ENCODE measurements at places on chromosomes 16 and 17.

DNA sequence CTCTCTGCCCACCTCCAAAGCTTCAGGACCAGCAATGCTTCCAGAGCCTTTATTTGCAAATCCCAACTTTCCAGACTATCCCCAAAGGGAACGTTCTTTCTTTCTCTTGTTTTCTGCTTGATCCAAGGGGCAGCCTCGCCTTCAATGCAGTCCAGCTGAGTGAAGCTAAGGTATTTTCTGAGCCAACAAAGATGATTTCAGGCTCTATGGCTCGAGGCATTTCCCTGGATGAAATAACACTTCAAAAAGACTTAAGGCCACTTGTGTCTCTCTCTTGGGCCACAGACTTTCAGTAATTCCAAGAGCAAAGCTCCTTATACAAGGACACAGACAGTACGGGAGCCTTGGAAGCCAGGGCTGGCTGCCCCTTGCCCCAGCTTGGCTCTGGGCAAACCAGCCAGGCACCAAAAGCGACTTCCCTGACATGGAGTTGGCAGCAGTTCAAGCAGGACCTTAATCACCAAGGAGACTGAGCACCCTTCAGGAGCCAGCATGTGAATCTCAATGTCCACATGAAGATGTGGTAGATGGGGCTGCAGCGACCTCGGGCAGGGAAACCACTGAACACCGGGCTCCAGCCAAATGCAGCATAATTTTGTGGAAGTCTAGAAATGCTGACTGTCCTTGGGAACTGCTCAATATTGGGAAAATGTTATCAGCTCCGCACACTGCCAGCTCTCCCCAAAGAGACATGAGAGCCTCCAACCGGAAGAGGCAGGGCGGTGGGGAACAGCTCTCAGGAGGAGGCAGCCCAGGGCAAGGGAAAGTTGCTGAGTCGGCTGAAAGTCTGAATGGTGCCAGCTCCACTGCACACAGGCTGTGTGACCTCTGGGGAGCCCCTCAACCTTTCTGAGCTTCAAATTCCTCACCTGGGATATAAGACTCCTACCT lies 39.0 kb downstream of the TK2 start:
- peak overlapping the region; percentile 32 for H3K27ac ChIP-seq
- no peak for DNase-seq
- peaks cover 30% of the 10 kb centered on the region for H3K4me1 ChIP-seq

DNA sequence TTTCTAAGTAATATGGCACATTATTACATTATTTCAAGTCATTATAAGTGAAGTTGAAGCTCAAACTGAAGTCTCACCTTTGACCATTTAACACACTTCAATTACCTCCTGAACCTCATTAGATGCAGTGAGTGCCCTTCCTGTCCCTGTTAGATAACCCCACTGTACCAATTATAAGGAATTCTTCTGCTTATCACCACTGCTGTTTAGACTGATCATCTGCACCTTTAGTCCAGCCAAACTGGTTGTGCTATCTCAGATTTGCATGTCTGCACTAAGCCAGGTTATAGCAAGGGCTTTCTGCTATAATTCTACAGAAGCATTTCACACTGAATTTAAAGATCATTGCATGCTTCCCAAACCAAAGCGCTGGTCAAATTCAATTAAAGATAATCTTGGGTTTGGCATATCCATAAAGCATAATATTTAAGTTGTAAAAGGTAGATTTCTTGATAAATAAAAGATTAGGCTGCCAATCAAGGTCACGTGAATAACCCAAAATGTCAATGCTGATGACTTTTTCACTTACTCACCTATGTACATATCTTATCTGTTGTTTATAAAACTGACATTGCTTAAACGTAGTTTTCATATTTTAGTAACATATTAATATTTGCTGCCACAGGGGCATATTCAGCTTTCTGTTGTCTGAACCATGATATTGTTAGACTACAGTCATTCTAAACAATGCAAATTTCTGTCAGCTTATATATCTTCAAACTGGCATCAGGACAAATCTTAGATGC lies 11.9 kb downstream of the ITFG1 start:
- DNase-seq: no peak
- no peak overlapping the region for H3K27ac ChIP-seq
- no peaks in the 10 kb centered on the region for H3K27me3 ChIP-seq
- no peak overlapping the region for H3K4me3 ChIP-seq

- DNase-seq: no peak
- no peaks in the 10 kb centered on the region for H3K27me3 ChIP-seq
- H3K27ac ChIP-seq: peak overlapping the region; percentile 84
- no peak overlapping the region for H3K4me3 ChIP-seq
- H3K4me1 ChIP-seq: peaks cover 76% of the 10 kb centered on the region
Observed at GRCh38 chr17:17944743-17945142, 27.5 kb downstream of the TOM1L2 start.

DNA sequence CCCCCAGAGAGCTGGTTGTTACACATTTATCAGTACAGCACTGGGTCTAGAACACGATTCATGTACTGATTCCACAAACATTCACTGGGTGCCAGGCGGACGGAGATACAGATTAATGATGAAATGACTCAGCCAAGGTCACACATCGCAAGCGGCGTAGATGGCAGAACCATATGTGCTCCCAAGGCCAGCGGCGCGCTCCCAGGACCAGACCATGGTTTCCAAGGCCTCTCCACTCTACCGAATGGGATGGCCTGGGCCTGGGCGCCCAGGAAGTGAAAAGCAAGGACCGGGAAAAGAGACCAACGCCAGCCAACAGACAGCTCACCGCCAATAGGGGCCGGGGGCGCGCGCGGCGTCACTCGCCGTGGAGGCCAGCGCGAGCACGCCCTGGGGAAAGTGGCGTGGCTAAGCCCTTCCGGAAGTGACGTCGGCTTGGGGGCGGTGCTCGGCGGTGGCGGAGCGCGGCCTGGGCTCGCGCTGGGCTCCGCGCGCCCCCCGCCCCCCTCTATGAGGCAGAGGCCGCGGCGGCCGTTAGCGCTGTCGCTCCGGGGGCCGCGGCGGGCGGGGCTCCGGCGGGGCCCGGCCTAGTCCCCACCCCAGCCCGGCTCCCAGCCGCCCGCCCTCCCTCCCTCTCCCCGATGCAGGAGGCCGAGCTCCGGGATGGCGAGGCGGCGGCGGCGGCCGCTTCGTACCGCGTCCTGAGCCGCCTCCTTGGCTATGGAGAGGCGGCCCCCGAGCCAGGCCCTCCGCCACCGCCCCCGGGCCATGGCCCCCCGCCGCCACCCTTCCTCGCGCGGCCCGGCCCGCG lies at the start of gene SOCS7:
SOCS7 (plus strand) TSS at position 433 of the 811 bp plus-strand sequence; CDS start at position 642, 209 bp downstream.
- H3K27me3 ChIP-seq: no peaks in the 10 kb centered on the region
- peak within 1 kb of the TSS; percentile 98 for H3K27ac ChIP-seq
- peaks cover 3% of the 10 kb centered on the region for H3K36me3 ChIP-seq
- peak within 1 kb of the TSS; percentile 65 for H3K4me3 ChIP-seq
- peaks cover 27% of the 10 kb centered on the region for H3K4me1 ChIP-seq

DNA sequence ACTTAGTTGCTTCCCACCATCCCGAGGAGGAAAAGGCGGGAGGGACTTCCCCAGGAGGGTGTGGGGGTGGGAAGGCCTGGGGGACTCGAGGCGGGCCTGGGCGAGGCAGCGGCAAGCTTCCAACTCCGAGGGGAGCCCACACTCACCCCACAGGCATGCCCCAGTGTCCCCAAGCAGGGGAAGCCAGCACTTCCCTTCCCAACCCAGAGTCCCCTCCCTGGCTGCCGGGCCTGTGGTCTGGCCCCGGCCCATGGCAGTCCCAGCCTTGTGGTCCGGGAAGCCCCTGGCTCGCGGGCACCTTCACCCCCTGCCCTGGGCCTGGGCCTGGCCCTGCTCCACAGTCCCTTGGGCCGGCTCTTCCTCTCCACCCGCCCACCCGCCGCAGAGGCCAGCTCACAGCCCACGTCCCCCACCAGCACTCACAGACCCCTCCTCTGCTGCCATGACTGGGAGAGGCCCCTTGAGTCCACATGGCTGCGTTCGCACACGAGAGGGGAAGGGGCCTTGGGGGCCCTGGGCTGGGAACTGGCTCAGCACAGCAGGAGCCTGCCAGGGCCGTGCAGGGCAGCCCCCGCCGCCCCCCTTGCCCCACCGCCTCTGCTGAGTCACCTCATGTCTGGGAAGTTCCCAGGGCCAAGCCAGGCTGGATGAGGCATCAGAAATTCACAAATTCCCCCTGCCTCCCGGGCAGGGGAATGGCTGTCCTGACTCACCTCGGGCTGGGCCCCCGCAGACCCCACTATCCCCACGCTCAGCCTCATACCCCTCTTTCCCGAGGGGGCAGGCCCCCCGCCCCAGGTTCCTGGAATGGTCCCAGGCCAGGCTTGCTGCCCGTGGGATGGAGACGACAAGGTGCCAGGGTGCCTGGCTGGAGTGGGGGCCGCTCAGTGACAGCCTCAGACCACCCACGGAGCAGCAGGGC lies 27.8 kb downstream of the BAHCC1 start:
- DNase-seq: no peak
- H3K36me3 ChIP-seq: no peaks in the 10 kb centered on the region
- peak overlapping the region; percentile 84 for H3K27ac ChIP-seq
- peaks cover 77% of the 10 kb centered on the region for H3K4me1 ChIP-seq

GRCh38 chr17:48259694-48260291 lies 152.2 kb downstream of the SNX11 start:
- H3K27ac ChIP-seq: peak overlapping the region; percentile 63
- H3K36me3 ChIP-seq: no peaks in the 10 kb centered on the region
- DNase-seq: no peak

DNA sequence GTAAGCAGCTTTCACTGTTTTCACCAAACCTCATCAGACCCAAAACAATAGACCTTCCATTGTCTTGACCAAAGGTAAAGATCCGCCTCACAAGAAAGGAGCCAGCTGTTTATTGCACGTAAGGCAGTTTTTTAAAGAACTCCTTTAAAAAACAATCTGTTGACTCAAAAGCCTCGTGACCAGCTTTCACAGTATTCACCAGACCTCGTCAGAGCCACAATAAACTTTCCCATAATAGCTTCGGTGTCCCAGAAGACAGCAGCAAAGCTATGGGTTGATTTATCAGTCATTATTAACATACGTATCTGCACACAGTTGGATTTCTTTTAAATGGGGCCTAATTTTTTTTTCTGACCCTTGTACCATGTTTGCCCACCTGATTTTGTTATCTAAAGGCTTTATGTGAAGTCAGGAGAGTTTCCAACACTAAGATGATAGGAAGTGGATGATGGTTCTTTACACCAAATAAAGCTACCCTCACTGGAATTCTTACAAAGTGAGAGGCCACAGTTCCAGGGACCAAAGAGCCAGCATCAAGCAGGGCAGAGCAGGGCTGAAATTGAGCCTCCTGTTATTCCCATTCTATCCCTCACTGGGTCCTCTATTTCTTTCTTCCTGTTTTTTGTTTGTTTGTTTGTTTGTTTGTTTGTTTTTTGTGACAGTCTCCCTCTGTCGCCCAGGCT lies 17.6 kb upstream of the HELZ start:
- no peaks in the 10 kb centered on the region for H3K4me1 ChIP-seq
- H3K4me3 ChIP-seq: no peak overlapping the region
- H3K27ac ChIP-seq: no peak overlapping the region
- no peak for DNase-seq
- no peaks in the 10 kb centered on the region for H3K36me3 ChIP-seq

GRCh38 chr16:87152221-87152755 lies 164.9 kb downstream of the C16orf95 start:
- no peaks in the 10 kb centered on the region for H3K4me1 ChIP-seq
- no peak for DNase-seq
- no peak overlapping the region for H3K27ac ChIP-seq
- no peaks in the 10 kb centered on the region for H3K36me3 ChIP-seq
- no peaks in the 10 kb centered on the region for H3K27me3 ChIP-seq

DNA sequence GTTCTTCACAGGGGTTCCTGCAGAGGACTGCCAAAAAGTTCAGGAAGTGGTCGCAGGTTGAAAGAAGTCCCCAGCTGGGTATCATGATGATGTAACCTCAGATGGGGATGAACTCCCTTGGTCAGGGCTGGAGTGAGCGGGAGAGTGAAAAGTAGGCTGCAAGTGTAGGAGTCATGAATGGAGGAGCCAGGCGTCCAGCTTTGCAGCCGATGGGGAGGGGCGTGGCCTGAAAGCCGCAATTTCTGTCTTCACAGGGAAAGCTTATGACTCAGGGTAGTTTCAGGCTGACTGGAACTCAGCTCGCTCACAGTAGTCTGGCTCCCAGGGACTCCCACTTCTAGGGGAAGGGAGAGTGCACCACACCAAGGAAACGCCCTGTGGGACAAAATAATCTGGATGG lies 70.0 kb upstream of the HS3ST3A1 start:
- no peak for DNase-seq
- H3K27ac ChIP-seq: no peak overlapping the region
- no peaks in the 10 kb centered on the region for H3K4me1 ChIP-seq
- no peaks in the 10 kb centered on the region for H3K27me3 ChIP-seq

GRCh38 chr16:57689762-57690558 lies 4.6 kb upstream of the DRC7 start:
- H3K27ac ChIP-seq: no peak overlapping the region
- no peaks in the 10 kb centered on the region for H3K36me3 ChIP-seq
- DNase-seq: no peak
- H3K4me1 ChIP-seq: no peaks in the 10 kb centered on the region
- no peak overlapping the region for H3K4me3 ChIP-seq
- H3K27me3 ChIP-seq: no peaks in the 10 kb centered on the region

GRCh38 chr17:50421308-50422051 lies 4.5 kb upstream of the ACSF2 start:
- peaks cover 9% of the 10 kb centered on the region for H3K4me1 ChIP-seq
- H3K27me3 ChIP-seq: no peaks in the 10 kb centered on the region
- H3K36me3 ChIP-seq: no peaks in the 10 kb centered on the region
- 0 out of 2 replicates have a peak overlapping the region, but pooled peaks have one; percentile 7 for H3K27ac ChIP-seq
- no peak for DNase-seq
- H3K4me3 ChIP-seq: peak overlapping the region; percentile 1

- no peak for DNase-seq
- H3K4me3 ChIP-seq: no peak overlapping the region
- H3K27ac ChIP-seq: no peak overlapping the region
- H3K4me1 ChIP-seq: peaks cover 30% of the 10 kb centered on the region
- no peaks in the 10 kb centered on the region for H3K27me3 ChIP-seq
- no peaks in the 10 kb centered on the region for H3K36me3 ChIP-seq
Observed at GRCh38 chr17:82016061-82016874, 6.4 kb downstream of the CENPX start.

GRCh38 chr17:50527155-50527762 lies 5.3 kb upstream of the EPN3 start:
- H3K36me3 ChIP-seq: no peaks in the 10 kb centered on the region
- no peaks in the 10 kb centered on the region for H3K27me3 ChIP-seq
- H3K27ac ChIP-seq: no peak overlapping the region
- DNase-seq: no peak
- peaks cover 4% of the 10 kb centered on the region for H3K4me1 ChIP-seq

- H3K36me3 ChIP-seq: no peaks in the 10 kb centered on the region
- no peak for DNase-seq
- H3K4me3 ChIP-seq: no peak overlapping the region
Observed at GRCh38 chr16:66890799-66891198, 10.5 kb downstream of the PDP2 start.

Data from Panc1 (cell line).